ENCODE measurements at places on chromosomes 11 and 22.

- DNase-seq: no peak
Measured at GRCh38 chr11:95306123-95306522, 75.1 kb upstream of the SESN3 start.

DNA sequence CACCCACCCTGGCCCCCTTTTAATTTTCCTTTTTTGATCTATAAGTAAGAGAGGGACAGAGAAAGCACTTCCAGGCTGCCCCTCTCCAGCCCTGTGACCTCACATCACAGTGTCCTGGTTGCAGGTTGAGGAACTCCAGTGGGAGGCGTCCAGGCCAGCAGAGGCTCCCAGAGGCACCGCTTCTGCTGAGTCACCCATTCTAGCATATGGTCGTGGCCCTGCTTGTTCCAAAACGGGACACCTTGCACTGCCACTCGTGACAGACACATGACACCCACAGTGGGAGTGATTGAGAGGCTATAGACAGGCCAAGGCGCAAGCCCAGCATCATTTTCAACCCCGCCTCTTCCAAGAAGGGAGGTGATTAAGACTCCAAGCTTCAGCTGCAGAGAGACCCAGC lies 16.0 kb upstream of the TMPRSS4 start:
- no peak for DNase-seq

DNA sequence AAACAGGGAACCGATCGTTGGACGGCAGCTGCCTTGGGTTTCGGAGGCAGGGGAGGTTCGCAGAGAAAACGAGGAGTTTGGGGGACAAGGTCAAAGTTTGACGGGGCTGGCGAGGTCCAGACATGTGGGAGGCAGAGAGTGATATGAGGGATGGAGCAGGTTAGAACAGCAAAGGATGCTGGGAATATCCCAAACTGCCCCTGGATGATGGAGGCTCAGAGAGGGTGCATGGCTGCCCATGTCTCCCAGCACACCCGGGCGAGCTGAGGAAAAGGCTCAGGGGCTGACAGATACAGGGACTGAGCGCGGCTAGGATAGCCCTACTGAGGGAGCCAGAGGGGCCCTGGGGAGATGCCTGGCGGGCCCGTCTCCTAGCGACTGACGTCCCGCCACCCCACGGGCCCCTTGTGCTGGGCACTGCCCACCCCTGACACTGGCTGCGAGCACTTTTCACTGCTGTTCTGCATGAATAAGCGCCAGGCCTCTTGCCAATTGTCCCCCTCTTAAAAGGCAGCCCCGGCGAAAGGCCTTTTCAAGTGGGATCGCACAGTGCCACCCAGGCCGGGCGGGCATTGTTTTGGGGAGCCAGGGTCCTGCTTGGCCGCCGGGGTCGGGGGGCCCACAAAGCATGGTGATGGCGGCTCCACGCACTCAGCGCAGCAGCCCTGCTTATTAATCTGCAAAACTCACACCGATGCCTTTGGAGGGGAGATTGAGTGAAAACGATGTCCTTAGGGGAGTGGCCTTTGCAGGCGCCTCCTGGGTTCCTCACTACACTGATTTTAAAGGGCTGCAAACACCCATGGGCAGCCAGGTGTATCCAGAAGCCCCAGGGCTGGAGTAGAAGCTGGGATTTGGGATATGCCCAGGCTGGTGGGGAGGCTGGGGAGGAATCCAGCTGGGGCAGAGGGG lies 90.0 kb upstream of the LINC01488 start:
- no peak for DNase-seq

DNA sequence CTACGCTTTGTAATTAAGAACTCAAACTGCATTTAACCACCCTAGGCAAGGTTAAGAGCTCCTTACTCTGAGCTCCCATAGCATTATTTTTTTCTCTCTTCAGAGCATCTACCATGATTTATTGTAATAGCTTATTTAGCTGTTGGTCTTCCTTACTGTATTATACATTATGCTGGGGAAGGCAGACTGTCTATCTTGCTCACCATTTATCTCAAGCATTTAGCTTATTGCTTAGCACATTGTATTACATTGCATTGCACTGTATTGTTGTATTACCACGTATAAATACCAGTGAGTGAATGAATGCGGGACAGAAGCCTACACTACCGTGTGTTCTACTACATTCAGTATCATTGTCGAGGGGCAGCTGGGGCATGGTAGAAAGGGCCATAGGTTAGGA lies 324.3 kb downstream of the OPCML start:
- no peak for DNase-seq

DNA sequence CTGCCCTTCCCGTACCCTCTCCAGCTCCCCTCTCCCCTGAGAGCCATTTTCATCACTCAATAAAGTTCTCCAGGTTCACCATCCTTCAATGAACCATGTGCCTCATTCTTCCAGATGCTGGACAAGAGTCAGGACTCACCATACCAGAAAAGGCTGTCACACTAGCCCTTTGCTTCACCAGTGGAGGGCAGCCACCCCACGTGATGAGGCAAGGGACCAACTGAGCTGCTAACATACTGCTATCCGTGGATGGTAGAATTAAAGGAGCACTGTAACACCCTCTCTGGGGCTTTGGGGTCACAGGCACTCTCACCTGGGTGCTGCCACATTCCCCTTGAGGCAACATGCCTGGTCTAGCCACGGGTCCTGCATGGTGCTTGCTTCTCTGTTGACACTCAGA lies 13.1 kb upstream of the OR5I1 start:
- DNase-seq: no peak

All from NCI-H510A (cell line).